HEK293T (cell line): ENCODE measurements at places on chromosomes 5 and 9.

- DNase-seq = no peak
Observed at GRCh38 chr5:138833726-138834480, 41.2 kb downstream of the LRRTM2 start.

GRCh38 chr5:62920856-62921255 is 342.2 kb downstream of the LRRC70 start:
- no peak for DNase-seq

DNA sequence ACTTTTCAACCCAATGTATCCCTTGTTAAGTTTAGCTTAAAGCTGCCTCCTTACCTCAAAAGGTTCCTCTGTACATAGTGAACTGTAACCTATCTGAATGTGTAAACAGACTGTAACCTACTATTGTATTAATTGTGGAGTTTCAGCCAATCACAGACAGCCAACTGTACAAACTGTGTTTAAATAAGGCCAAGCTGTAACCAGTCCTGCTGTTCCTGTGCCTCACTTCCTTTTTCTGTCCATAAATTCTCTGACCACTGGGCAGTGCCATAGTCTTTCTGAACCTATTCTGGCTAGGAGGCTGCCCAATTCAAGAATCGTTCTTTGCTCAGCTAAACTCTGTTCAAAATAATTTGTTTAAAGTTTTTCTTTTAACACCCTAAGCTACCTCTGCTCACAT is 74.7 kb upstream of the DAPK1 start:
- DNase-seq = no peak

GRCh38 chr5:57662991-57663390 is 180.4 kb upstream of the ACTBL2 start:
- DNase-seq = no peak

DNA sequence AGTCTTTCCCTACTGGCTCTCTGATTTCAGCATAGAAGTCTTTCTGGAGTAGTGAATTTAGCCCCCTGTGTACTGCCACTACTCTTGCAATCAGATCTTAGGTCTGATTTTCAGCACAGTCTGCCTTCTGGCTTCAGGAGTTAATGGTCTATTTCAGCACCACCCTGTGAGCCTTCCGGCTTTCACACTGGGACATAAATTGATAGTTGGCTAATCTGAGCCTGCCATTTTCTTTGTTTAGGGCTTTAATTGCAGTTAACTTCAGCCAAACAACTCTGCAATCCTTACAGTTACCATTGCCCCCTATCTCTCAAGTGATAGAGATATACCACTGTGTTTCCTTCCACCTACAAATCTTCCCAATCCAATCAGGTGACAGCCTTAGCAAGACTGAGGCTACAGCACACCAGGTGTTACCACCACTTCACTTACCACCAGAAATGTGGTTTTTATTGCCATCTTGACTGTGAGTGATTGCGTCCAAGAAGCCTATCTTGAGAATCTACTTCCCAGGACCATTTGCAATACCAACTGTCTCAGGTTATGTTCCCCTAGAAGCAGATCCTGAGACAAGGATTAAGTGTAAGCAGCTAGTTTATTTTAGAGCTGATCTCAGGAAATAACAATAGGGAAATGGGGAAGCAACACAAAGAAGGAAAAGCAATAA is 51.9 kb upstream of the NEK6 start:
- peak; percentile 35 for DNase-seq

DNA sequence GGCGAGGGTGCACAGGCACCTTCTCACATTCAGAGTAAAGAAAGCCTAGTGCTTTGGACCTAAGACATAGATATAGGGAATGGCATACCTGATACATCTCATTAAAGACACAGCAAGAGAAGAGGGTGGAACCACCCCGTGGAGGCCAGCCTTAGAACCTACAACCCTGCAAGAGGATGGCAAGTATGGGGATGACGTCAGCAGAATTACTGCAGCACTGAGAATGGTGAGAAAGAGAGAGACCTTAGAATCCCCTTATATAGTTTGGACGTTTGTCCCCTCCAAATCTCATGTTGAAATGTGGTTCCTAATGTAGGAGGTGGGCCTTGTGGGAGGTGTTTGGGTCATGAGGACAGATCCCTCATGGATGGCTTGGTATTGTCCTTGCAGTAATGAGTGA is 28.2 kb upstream of the ADCY2 start:
- no peak for DNase-seq

DNA sequence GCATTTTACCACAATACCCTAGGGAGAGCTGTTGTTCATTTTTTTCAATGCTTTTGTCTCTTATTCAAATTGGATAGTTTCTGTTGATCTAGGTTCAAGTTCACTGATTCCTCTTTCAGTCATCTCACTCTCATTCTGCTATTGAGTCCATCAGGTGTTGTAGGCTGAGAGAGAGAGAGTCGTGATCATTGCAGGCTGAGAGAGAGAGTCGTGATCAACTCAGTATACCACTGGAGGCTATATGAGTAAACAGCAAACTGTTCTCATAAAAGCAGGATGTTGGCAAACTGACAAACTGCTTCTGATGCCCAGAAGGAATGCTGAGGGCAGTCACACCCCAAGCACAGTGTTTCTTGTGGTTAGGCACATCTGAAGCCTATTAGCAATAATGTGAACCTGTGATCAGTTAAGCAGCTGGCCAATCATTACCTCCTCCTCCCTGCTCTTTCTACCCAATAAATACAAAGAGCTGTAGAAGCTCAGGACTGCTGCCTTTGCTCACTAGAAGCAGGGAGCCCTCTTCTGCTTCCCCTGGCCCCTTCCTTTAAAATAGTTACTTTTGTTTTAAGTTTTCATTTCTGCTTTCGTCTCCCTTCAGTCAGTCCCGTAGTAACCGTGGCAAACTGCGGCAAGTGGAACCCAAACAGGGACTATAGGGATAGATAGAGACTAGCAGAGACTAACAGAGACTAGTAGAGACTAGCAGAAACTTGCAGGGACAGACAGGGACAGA is 476.1 kb upstream of the ACO1 start:
- no peak for DNase-seq

DNA sequence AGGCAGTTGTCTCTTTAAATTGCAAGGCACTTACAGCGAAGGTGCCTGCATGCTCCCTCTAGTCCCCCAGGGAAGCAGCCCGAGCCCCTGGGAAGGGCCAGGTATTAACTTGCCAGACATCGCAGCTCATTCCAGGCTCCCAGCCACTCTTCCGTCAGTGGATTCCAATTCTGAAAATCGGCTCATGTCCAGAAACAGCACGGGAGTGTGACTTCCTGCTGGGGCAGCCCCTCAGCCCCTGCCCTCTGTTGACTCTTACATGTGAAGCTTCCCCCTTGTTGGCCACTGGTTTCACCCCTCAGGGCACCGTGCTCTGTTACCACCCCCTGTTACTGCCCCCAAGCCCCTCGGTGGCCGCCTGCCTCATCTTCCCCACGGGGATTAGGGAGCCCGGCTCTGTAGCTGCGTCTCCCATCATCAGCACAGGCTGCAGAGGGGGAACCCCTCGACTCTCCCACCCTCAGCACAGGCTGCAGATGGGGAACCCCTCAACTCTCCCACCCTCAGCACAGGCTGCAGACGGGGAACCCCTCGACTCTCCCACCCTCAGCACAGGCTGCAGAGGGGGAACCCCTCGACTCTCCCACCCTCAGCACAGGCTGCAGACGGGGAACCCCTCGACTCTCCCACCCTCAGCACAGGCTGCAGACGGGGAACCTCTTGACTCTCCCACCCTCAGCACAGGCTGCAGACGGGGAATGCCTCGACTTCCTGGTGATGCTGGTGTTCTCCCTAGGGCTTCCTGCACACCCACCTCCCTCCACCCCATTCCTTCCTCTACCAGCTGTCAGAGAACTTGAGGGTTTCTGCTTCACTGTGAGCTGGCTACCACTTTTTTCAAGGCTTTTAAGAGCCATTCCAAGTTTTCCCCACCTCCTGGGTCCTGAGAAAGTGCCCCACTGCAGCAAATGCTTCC is 11.1 kb upstream of the CACNA1B start:
- DNase-seq = no peak

DNA sequence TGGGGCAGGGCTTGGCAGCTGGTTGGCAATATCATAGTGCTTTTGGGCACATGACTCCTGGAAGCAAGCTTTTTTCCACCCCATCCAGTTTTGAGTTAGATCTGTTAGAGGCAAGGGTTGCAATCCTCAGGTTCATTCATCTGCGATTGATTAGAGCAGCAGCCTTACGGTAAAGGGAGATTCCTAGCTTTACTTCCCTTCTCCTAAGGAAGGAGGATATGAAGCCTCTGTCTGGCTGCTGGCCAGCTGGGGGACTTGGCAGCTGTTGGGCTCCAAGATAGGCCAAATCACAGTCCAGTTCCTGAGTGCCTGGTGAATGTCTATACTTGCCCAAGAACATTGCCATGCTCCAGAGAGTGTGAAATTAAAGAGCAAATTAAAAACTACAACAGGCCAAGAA is 113.4 kb upstream of the CCNH start:
- no peak for DNase-seq

DNA sequence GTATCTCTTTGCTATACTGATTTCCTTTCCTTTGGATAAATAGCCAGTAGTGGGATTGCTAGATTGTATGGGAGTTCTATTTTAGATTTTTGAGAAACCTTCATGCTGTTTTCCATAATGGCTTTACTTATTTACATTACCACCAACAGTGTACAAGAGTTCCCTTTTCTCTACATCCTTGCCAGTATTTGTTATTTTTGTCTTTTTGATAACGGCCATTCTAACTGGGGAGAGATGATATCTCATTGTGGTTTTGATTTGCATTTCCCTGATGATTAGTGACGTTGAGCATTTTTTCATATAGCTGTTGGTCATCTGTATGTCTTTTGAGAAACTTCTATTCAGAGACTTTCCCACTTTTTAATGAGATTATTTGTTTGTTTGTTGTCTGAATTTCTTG is 25.8 kb downstream of the NADK2 start:
- no peak for DNase-seq

DNA sequence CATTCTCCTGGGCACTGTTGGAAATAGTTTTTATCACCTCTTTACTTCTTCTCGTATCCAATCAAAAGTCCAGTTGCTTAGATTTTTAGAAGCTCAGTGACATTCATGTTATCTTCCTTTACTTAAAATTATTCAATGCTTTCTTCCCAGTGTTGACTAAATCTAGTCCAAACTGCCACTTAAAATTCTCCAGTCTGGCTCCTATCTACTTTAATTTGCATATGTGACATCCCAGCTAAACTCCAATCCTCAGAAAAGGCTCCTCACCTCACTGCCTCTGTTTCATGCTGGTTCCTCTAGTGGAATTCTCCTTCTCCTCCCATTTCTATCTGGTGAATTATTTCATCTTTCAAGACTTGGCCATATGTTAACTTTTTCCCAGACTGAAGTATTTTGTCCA is 1238.7 kb upstream of the WWC1 start:
- no peak for DNase-seq

DNA sequence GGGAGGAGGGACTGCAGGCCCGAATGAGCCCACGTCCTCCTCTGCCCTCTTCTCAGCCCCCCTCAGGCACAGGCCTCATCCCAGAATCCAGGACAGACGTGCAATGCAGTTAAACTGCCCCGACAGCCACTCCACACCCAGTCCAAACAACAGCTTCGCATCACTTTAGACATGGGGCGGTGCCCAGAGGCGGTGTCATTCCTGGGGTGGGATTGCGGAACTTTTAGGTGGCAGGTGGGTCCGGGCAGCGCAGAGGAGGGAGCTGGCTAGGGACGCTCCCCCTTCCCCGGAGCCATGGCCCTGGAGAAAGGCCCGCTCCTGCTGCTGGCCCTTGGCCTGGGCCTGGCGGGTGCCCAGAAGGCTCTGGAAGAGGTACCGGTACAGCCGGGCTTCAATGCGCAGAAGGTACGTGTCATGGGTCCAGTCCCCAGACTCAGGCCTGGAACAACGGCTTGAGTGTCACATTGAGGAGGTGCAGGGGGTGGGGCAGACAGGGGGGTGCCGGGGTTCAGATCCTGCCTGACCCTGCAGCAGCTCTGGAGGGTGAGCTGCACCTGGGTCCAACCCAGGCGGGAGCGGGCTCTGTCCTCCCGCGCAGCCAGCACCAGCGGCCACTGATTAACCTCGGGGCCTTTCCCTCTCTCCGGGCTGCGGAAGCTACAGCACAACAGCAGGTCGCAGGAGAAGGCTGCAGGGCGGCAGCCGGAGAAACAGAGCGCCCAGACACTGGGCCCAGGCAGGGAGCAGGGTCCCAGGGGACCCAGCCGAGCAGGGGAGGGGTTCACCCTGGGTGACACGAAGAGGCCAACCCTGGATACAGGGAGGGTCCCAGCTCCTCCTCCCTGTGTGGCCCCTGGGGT is 25.2 kb downstream of the GLT6D1 start:
- peak; percentile 4 for DNase-seq

GRCh38 chr9:87793292-87793691 is 67.4 kb downstream of the CTSL start:
- DNase-seq = no peak

GRCh38 chr5:158754018-158754514 is 345.6 kb downstream of the EBF1 start:
- DNase-seq = no peak

DNA sequence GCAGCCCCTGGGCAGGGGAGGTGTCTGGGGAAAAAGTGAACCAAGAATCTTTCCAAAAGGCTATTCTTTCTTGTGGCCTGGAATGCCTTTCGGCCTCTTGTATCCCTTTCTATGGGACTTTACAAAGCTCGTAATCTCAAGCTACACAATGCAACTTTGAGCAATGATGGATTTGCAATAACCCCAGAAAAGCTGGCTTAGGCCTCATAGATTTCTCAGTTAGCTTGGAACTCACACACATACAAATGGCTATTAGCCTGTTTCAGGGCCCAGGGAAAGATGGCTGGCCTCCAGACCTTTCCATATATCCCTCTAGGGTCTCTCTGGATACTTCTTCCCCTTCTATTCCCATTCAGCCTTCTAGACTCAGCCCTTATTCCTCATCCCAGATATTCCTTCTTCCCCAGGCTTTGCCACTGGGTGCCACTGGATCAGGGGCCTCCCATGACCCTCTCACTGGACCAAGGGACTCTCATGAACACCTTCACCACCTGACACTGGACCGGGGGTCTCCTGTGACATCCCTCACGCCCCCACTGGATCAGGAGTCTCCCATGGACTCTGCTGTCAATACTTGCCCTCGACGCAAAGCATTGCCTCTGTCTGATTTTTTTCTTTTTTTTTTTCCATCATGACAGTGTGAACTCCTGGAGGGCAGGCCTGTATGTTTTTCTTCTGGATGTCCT is 59.5 kb downstream of the RAD23B start:
- DNase-seq = no peak

DNA sequence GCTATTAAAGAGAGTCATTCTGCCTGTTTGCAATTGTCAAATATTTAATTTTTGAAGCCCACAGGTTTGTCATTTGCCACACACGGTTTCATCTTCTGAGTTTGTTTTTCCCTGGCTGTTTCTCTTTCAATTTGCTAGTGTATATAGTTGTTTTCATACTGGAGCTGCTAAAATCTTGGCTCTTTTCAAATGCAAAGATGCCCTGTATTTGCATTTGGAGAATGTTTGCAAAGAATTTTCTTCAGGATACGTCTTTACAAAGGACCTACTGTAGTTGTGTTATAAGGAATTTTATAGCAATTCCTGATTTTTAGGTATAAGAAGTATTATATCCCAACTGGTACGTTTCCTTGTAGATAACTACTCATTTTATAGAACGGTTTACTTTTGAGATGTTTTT is 48.0 kb downstream of the IZUMO3 start:
- no peak for DNase-seq

- no peak for DNase-seq
Observed at GRCh38 chr9:98271479-98271878, 16.0 kb upstream of the TBC1D2 start.

- no peak for DNase-seq
Observed at GRCh38 chr5:11385901-11386293, 518.3 kb downstream of the CTNND2 start.
